ENCODE measurements at places on chromosomes 2 and 18.

DNA sequence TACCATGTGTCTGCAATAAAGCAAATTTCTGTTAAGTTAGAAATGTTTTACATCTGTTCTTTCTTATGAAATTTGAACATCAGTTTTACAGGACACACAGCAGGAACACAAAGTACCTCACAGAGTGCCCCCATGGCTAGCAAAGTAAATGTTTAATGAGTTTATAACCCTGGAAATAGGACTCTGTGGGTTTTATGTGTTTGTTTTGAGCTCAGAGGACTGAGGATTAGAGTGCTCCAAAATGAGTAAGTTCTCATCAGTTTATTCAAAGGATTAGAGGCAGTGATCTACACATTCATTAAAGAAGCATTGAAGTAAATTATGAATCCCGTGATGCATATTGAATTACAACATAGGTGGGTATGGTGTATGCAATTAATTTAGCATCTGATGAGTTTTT, 281.8 kb downstream of the GULP1 start:
- DNase-seq, result no peak

- no peak for DNase-seq
Measured at GRCh38 chr2:62971936-62972335, 78.7 kb upstream of the OTX1 start.

- DNase-seq, result no peak
Measured at GRCh38 chr2:200763422-200763821, 48.3 kb upstream of the BZW1 start.

DNA sequence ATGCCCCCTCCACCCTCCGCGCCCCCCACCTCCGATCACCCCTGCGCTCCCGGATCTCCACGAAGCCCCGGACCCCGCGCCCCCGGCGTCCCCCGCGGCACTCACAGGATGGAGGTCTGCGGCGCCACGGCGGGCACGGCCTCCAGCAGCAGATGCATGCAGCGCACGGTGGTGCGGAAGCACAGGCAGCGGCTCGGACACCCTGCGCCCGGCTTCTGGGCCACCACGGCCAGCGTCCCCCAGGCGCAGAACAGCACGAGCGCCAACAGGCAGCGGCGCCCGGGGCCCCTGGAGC, 217 bp downstream of the PXDN start:
- no peak for DNase-seq

DNA sequence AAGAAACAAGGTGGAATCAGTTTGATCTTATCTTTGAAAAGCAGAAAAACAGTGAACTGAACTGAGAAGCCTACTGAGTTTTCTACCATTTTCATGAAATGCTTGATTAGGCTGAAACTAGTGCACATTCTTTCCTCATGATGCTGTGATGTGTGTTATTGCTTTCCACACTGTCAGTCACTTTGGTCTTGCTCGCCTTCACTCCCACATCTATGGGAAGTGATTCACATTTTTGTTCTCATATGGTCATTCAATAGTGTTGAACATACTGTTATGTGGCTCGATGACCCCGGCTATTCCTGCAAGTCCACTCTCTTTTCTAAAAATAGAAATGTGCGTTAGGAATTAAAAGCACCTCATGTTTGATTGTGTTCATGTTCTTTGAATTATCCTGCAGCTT, 129.7 kb downstream of the TGIF1 start:
- DNase-seq, result no peak

DNA sequence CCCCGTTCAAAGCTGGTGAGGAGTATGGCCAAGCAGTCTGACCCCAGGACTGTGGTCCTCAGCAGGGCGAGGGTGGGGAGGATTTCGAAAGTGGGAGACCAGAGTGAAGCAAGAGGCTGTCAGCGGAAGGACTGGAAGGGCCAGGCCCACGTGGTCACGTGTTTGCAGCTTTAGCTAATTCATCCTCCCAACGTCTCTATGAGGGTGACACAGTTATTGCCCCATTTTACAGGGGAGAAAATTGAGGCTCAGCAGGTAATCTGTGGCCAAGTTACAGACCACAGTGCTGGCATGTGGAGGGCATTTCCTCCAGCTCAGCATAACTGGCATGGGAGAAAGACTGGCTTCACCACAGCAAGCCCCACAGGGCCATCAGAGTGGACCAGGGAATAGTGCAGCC, 45.4 kb upstream of the LTBP1 start:
- DNase-seq, result no peak

DNA sequence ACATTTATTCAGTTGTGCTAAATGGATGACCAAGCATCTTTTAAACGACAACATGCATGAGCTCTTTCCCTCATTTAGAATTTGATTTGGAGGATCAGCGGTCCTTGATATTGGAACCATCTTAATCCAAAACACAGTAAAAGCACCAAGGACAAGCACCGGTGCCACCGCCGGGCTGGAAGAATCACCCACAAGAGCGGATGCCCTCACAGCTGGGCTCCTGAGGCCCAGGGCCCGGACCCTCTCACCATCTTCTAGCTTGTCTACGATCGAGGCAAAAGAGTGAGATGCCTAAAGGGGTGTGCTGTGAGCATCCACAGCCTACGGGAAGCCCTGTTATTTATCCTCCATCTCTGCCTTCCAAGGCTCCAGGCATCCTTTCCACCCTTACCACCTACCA, 129.5 kb downstream of the ZNF516 start:
- no peak for DNase-seq

DNA sequence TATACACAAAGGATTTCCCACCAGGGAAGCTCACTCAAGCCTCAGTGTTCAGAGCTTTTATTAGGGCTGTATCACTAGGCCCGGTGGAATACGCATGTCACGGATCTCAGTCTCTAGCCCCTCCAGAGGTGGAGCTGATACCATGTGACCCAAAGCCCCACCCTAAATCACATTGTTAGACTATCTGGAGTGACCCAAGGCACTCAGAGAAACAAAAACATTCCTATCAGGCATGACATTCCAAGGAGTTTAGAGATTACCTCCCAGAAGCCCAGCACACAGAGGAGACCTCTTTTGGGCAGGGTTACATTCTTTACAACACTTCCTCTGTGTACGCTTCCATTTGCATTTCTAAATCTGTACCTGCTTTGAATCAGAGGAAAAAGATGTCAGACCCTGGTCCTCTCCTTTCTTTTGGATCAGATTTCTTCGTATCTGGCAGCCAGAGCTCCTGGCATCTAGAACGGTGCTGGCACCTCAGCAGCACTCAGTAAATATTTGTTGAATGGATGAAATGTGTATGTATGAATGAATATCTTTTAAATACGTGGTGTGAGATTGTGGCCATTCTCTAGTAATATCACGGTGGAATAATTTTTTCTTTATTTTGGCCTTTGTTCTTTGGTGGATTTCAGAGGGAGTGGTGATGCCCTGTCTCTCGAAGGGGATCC, 37.7 kb upstream of the SMAD2 start:
- no peak for DNase-seq

DNA sequence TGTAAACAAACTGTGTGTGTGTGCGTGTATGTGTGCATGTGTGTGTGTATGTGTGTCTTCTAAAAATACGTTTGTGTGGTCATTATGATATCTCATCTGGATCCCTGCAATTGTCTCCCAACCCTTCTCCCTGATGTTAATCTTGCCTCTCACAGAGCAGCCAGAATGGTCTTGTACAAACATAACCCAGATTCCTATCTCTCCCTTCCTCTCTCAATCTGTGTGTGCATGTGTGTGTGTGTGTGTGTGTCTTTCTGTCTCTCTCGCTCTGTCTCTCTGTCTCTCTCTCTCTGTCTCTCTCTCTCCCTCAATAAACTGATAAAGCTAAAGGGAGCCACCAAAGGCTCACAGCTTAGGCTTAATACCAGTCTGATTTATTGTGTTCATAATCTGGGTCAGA, 210.8 kb downstream of the PAX3 start:
- DNase-seq, result no peak

DNA sequence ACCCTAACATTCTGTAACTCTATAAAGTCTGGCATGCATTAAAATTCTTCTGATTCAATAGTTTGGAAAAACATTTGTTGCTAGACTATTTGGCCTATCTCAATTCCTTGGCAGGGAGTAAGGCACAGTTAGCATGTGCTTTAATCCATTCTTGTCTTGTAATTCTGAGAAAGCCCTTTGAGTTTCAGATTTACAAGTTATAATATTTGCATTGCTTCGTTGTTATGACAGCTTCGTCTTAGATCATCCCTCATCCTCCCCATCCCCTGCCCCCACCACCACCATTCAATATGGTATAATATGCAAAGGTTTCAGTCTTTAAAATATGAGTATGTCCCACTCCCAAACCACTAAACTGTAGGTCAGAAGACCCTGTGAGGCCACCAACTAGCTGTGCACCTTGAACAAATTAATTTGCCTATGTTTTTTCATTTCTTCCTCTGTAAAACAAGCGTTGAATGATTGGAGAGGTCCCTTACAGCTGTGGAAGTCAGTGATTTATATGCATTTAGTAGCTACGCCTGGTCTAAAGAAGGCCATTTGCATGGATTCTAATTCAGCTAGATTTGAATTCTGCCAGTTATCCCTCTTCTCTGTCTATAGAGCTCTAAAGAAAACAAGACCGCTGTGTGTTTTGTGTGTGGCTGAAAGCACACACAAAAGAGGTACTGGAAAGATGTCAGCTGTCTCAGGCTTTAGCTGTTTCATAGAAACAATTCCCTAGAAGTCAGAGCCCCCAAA, 591 bp downstream of the C2orf80 start:
- no peak for DNase-seq

DNA sequence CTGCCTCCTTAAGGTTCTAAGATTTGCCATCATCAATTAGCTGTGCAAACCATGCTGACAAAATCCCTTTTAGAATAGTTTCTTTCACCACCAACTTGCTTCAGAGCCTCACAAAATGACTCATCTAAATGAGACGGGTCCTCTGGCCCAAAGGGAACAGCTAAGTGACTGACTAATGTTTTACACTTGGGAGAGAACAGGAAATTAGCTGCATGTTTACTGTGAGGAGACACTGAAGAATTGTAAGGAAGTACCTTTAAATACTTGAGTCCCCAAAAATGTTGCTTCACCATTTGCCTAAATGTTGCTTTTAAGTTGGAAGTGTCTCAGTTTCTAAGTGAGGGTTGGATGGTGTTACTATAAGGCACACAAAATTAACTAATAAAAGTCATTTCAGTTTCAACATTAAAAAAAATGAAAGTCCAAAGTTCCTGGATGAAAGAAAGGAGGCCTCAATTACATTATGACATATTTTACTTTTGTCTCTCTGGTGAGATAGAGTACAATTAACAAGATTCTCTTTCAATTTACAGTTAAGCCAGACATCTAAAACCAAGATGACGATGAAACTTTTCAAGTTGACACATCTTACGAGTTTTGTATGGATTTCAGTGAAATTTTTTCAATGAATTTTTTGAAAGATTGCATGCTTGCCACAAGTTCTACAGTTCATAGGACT, 229.1 kb upstream of the FN1 start:
- no peak for DNase-seq

GRCh38 chr2:25989154-25989553, 6.9 kb upstream of the KIF3C start:
- no peak for DNase-seq

GRCh38 chr2:143480601-143481236, 351.5 kb downstream of the ARHGAP15 start:
- DNase-seq, result no peak

GRCh38 chr2:37689751-37690150, 18.3 kb upstream of the CDC42EP3 start:
- DNase-seq, result no peak

GRCh38 chr2:238973038-238973739, 125.3 kb downstream of the TWIST2 start:
- no peak for DNase-seq

- no peak for DNase-seq
Measured at GRCh38 chr2:111647359-111647758, 236.6 kb downstream of the ANAPC1 start.

- DNase-seq, result no peak
Measured at GRCh38 chr2:24930768-24931167, 10.7 kb upstream of the ADCY3 start.

DNA sequence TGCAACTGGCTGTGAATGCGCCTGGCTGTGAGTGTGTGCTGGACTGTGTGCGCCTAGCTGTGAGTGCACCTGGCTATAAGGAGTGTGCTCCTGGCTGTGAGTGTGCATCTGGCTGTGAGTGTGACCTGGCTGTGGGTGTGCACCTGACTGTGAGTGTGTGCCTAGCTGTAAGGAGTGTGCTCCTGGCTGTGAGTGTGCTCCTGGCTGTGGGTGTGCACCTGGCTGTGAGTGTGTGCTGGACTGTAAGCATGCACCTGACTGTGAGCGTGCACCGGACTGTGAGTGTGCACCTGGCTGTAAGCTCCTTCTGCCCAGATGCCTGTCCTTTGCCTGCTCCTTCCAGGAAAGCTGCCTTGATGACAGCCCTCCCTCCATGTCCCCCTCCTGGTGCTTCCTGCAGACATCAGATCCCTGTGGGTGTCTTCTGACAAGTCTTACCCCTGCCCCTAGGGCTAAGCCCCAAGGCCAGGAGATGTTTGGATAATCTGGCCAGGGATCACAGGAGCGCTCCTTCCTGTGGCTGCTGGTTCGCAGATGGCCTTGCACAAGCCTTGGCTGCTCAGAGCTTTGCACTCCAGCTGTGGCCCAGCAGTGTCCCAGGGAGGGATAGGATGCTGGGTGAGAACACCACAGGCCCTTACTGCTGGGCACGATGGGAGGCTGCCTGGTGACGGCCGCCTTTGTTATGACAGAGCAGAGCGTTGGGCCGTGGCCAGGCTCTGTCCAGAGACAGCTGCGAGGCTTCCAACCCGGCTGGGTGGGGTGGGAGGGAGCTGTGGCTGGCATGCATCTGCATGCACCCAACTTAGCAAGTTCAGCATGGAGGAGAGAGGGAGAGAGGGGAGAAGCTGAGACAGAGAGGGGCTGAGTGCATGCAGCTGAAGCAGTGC, 89.9 kb downstream of the GLI2 start:
- DNase-seq, result no peak

- DNase-seq, result no peak
Measured at GRCh38 chr18:41881285-41881684, 73.7 kb upstream of the PIK3C3 start.

- no peak for DNase-seq
Measured at GRCh38 chr2:216478151-216478550, 20.5 kb upstream of the RPL37A start.

- no peak for DNase-seq
Measured at GRCh38 chr2:47690132-47690531, 92.8 kb upstream of the MSH6 start.

DNA sequence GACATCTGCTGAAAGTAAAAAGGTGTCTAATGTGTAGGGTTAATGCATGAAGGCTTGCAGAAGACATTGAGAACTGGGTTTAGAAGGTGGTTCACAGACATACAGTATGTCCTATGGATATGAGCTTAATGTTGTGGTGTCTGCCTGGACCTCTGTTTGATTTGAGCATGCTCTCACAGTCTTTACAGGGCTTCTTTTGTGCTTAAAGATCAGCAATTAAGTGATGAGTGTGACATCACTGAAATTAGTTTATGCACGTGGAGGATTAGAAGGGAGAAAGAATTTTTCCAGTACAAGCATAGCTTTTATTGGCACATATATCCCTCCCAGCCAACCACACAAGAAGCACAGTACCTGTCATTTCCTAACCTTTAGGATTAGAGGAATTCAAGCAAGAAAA, 367.5 kb upstream of the RAB12 start:
- no peak for DNase-seq

DNA sequence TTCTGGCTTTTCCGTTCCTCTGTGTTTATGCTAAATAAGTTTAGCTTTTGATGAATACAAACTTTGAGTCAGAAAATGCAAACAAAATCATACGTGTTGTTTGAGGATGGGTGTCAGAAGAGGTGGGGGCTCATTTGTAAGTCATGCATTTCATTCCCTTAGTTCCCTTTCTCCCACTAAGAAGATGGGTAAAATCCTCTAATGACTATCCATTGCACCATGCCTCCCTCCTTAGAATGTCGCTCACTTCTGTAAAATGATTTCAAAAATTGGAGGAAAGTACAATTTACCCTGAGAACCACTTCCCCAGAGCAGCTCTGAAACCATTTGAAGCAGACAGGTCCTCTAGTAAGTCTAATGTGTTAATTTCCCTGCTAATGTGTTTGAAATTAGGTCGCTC, 629.6 kb upstream of the VRK2 start:
- DNase-seq, result no peak

Data from stimulated activated CD8-positive, alpha-beta memory T cell treated with anti-CD3 and anti-CD28 coated beads, Interleukin-4, amount 100 ng/mL, for 1 hour (primary cell).